ENCODE measurements at places on chromosomes 7 and 10.

DNA sequence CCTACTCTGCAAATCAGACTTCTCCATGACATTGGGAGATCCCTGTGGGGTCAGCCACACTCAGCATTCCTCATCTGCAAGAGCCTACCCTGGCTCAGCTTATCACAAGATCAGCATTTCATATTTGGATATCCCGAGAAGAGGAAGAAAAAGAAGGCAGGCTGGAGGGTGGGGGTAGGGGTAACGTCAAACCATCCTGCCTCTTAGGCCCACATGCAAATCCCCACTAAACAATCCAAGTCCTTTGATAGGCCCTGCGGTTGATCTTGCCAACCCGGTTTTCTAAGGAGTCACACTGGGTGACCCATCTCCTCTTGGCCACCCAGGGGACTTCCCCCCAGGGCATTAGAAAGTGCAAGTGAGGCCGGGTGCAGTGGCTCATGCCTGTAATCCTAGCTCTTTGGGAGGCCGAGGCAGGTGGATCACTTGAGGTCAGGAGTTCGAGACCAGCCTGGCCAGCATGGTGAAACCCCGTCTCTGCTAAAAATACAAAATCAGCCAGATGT, 128.0 kb upstream of the CALN1 start:
- DNase-seq = no peak

DNA sequence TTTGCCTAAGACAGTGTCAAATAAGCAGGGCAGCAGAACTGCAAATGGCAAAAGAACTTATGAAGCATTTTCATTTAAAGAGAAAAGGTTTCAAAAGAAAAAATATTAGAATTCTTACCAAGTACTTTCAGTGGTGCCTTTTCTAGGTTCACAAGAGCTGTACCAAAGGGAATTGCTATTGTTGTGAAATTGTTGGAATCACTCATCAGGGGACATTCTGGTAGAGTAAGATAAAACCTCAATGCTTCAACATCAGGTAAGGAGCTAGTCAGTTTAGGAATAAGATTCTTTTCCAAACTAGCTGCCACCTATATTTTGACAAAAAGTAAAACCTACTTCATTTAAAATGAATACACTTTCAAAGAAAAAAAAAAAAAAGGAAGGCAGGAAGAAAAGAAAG, 85.0 kb downstream of the HERC4 start:
- DNase-seq = no peak

- no peak for DNase-seq
These were observed 179.5 kb downstream of the ZWINT start for GRCh38 chr10:56181607-56182006.

GRCh38 chr7:33921216-33921938, 16.0 kb downstream of the BMPER start:
- DNase-seq = no peak

DNA sequence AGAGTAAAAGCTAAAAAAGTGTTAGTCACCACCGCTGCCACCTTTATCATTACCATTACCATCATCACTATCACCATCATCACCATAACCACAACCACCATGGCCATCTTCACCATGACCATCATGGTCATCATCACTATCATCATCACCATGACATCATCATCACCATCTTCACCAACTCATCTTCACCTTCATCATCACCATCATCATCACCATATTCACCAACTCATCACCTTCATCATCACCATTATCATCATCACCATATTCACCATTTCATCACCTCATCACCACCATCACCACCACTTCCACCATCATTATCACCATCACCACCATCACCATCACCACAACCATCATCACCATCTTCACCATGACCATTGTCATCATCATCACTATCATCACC, 46.5 kb upstream of the PDGFA start:
- no peak for DNase-seq

All from Kasumi-1 (cell line).